Thoracic aorta (tissue), 2 donors: ENCODE measurements at places on chromosomes 16 and 17.

DNA sequence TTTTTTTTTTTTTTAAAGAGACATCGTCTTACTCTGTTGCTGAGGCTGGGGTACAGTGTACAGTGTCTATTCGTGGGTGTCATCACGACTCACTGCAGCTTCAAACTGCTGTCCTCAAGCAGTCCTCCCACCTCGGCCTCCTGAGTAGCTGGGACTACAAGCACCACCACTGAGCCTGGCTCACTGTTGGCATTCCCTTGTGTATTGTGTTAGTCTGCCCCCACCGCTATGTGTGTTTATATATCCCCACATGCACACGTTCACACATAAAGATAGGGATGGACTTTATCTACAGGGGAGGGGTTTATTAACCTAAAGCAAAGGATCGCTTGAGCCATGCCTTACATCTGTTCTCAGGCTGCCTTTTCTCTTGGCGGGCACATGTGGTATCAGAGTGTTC, 63.8 kb downstream of the SEC14L1 start:
- H3K4me1 ChIP-seq = peaks cover 13% of the 10 kb centered on the region
- H3K36me3 ChIP-seq = peaks cover 63% of the 10 kb centered on the region
- H3K27me3 ChIP-seq = no peaks in the 10 kb centered on the region
- no peak for DNase-seq

GRCh38 chr17:292531-293382, 59.9 kb downstream of the RPH3AL start:
- H3K4me3 ChIP-seq = no peak overlapping the region
- H3K36me3 ChIP-seq = no peaks in the 10 kb centered on the region
- H3K4me1 ChIP-seq = no peaks in the 10 kb centered on the region
- H3K27ac ChIP-seq = no peak overlapping the region
- DNase-seq = no peak

GRCh38 chr17:17874478-17874877, 37.7 kb upstream of the SREBF1 start:
- H3K4me3 ChIP-seq = no peak overlapping the region
- H3K27me3 ChIP-seq = no peaks in the 10 kb centered on the region
- peaks cover 5% of the 10 kb centered on the region for H3K36me3 ChIP-seq
- no peak for DNase-seq

DNA sequence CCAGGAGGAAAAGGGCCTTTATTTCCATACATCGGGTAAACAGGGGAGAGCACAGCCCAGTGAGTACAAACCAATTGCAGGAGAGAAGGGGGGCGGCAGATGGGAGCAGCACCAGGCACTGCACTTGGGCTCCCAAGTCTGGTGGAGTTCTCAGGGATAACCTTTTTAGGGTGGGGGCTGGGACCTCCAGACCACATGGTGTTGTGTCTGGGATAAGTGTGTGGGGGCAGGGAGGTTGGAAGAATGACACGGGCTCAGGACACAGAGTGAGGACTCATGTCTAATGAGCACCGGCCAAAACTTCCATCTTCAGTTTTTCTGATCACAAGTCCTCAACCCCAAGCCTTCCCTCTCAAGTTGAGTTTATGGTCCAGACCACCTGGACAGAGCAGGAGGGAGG, 30.6 kb downstream of the PIPOX start:
- no peak for DNase-seq
- no peaks in the 10 kb centered on the region for H3K36me3 ChIP-seq
- H3K4me1 ChIP-seq = peaks cover 4% of the 10 kb centered on the region
- H3K4me3 ChIP-seq = no peak overlapping the region
